Testis (tissue), 5 donors: ENCODE measurements at places on chromosomes 16 and 17.

DNA sequence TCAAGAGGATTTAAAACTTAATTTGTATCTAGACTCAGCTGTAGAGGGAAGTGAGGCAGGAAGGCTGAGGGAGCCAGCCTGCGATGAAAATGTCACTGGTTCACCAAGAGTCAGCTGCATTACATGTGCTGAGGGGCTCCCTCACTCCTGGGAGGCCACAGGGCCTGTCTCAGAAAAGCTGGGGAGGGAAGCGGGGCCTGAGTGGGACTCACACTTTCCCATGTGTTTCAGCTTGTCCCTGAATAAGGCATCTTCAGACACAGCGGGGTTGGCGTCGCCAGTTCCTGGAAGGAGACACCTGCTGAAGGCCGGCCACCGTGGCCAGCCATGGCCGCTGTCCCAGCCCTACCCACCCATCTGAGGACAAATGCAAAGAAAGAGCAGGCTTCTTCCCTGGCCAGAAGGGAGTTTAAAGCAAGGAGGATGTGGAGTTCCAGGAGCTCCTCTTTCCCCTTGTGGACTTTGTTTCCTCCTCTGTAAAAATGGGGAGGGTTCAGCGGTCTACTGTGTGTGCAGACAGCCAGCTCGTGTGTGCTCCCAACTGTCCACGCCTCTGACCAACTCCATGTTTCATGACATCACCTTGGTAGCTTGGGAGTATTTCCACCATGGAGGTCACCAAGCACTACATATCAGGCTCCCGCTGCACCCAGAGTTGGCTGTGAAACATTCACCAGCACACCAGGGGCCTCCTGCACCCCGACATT lies 19.2 kb upstream of the MRPS23 start:
- DNase-seq: no peak

- DNase-seq: no peak
Observed at GRCh38 chr17:21482189-21482865, 106.2 kb downstream of the KCNJ12 start.

- DNase-seq: no peak
Observed at GRCh38 chr17:52237151-52237550, 78.6 kb upstream of the CA10 start.

DNA sequence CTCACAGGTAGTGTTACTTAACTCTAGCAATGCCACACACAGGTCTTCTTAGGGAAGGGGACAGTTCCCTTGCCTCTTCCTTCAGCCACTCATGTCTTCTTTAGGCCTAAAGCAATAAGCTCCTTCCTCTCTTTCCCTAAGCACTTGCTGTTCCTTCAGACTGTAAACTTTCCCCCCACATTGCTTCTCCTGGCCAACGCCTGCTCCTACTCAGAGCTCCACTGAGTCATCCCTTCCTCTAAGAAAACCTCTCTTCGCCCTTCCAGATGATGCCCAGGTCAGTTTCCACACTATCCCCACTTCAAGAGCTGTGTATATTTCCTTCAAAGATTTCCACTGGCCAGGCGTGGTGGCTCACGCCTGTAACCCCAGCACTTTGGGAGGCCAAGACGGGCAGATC lies 12.5 kb upstream of the EPOP start:
- DNase-seq: no peak

DNA sequence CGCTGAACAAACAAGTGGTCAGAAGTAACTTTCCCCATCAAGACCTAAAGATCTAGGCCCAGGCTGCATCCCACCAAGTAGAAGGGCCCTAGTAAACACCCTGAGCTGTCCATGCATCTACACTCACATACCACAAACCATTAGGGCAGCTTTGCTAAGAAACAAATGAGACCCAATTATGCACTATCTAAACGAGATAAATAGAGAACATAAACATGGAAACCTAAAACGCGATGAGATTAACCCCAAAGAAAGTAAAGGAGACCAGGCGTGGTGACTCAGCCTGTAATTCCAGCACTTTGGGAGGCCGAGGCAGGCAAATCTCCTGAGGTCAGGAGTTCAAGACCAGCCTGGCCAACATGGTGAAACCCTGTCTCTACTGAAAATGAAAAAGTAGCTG lies 5.8 kb downstream of the TXNDC11 start:
- DNase-seq: no peak

- DNase-seq: no peak
Observed at GRCh38 chr17:77565166-77565565, 393.3 kb upstream of the TNRC6C start.

GRCh38 chr16:55370762-55371482 lies 46.9 kb downstream of the IRX6 start:
- peak; percentile 83 for DNase-seq

DNA sequence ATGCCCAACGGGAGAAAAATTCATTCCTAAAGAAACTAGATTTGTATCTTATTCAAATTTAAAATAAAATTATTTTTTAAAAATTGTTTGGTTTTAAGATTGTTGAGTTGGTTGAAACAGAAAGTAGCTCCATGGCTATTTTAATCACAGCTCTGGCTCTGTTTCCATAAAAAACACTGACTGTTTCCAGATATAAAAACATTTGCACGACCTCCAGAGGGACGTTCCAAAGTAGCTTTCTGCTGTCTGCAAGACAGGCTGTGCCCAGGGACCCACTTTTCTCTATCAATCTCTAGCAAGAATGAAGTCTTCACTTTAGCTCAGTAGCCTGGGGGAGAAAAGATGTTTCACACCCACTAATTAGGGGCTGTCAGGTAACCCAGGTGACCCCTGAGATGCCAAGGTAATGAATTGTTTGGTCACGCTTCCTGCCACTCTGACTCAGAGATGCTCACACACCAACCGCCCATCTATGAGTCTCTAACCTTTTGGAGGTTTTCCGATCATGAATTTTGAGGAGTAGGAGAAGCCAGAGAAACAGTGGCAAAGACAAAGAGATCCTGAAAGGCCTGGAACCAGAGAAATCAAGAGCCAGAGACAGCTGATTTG lies 220.1 kb upstream of the SOX9 start:
- DNase-seq: no peak

- no peak for DNase-seq
Observed at GRCh38 chr16:64287655-64288528, 834.0 kb downstream of the CDH11 start.

DNA sequence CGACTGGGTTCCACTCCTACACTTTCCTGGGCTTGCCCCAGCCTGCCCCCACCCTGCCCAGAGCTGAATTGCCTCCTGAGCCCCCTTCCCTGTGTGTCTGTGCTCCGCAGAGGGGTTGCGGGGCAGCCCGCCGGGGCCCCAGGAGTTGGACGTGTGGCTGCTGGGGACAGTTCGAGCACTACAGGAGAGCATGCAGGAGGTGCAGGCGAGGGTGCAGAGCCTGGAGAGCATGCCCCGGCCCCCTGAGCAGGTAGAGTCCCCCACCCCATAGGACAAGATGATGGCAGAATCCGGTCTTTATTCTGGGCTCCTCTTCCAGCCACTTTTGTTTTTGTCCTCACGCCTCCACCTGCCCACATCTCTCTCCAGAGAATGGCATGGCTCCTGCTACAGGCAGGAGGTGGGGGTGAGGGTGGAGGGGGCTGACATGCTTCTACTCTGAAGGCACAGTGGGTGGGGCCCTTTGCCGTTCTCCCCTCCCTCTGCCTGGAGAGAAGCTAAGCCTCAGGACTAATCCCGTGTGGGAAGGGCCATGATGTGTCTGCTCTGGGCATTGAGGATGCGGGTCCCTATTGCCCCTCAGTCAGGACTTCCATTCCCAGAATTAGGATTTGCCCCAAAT lies 3.5 kb downstream of the ACBD4 start:
- no peak for DNase-seq

- DNase-seq: no peak
Observed at GRCh38 chr17:61196302-61196704, 203.3 kb upstream of the TBX2 start.

DNA sequence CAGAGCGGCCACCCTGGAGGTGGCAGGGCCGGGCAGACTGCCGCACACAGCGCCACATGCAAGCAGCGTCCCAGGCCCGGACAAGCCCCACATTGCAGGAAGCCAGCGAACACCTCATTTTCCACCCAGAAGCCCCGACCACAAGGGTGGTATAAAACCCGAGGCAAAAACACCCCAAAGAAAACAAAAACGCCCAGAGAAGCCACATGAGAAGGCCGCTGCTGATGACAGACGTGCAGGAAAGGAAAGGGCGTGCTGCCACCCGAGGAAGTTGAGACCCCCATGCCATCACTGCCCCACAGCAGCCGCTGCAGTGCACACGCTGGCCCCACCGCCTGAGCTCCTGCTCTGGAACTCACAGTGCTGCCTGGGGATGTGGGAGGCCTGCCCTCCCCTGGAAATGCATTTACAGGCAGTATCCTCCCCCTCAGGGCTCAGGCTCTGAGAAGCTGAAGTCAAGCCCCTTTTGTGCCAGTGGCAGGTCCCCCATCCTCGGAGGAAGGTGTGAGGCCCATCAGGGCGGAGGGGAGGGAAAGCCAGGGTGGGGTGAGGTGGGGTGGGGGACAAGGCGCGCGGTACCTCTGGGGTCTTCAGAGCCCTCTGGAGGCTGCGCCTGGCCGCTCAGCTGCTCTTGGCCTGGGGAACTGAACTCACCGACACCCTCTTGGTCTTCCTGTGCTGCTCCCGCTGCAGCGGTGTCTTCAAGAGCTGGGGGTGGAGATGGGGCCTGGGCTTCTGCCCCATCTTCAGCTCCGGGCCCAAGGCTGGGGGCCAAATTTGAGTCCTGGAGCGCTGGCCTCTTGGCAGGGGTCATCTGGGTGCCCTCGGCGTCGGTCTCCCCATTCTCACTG lies 62.0 kb downstream of the IL21R start:
- peak; percentile 38 for DNase-seq

GRCh38 chr17:8747742-8748141 lies 3.1 kb upstream of the CCDC42 start:
- no peak for DNase-seq

DNA sequence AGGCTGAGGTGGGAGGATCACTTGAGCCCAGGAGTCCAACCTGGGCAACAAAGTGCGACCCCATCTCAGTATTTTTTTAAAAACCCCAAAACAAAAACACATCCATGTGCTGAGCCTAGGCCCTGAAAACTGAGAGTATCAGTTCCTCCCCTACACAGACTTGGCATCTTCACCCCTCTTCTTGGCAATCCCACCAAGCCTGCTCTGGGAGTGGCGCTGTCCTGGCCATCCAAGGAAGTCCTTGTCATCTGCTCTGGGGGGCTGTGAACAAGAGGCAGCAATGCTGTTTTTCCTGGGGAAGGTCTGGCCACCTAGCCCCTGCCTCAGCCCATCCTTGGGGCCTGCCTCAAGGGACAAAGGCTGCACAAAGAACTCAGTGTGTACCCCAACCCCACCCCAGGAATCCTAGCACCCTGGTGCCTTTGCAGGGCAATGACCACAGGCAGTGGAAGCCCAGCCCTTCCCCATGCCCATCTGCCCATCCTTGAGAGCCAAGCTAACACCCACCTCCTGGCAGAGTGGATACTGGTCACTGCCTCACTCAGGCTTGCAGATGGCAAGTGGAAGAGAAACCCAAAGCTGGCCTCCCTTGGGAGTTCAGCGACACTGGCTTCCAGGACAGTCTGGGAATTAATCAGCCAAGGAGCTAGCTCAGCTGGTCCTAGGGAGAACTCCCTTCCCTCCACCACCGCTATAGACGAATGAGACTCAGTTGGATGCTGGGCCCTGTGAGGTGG lies 14.8 kb upstream of the GFOD2 start:
- no peak for DNase-seq

- no peak for DNase-seq
Observed at GRCh38 chr16:60077861-60078260, 1343.7 kb upstream of the GOT2 start.
